ENCODE measurements at places on chromosomes 3 and 15.

- DNase-seq: no peak
Observed at GRCh38 chr15:92981333-92981732, 81.2 kb downstream of the CHD2 start.

- no peak for DNase-seq
Observed at GRCh38 chr15:89211678-89212170, 9.7 kb downstream of the RLBP1 start.

GRCh38 chr15:44804298-44805046 lies 68.1 kb downstream of the TRIM69 start:
- no peak for DNase-seq

- no peak for DNase-seq
Observed at GRCh38 chr15:78944202-78944625, 632 bp downstream of the CTSH start.

- DNase-seq: no peak
Observed at GRCh38 chr3:65894126-65894525, 144.6 kb downstream of the MAGI1 start.

DNA sequence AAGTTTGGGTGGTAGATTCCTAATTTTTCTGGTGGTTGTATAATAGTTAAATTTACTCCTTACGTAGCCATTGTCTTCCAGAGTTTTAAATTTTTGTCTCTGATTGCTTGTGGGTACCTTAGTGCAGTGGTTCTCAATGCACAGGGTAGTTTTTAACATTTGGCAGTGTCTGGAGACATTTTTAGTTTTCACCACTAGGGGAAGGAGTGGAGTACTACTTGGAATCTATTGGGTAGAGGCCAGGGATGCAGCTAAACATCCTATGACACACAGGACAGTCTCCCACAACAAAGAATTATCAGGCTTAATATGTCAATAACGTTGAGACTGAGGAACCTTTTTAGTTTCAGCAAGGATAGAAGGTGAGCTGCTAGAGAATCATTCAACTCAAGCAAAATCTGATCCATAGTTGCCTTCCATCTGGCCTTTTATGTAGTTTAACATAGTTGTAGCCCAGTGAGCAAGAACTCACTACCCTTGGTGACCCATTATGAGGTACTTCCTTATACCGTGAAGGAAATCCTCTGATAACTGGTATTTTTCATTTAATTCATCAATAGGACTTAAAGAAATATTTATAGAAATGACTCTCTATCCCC lies 8.6 kb upstream of the STX19 start:
- DNase-seq: no peak

DNA sequence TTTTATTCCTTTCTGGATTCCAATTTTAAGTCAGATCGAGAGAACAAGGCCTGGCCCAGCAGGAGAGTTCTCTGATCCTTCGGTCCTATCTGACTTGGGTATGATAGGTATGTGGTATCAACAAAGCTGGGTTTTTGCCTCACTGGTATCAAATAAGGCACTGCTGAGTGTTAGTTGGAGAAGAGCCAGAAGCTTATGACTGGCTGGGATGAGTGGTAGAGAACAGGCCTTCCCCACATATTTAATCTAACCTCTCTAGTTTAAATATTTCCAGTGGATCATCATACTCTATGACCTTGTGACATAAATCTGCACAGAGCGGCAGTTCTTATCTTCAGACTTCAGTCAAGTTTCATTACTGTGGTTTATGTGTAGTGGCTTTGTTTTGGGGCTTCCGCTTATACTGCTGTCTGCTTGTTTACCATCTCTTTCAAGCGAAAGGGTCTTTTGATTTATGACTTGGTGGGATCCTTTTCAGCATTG lies 164.5 kb downstream of the PTPRG start:
- no peak for DNase-seq

GRCh38 chr3:108420926-108421325 lies 89.5 kb downstream of the MYH15 start:
- DNase-seq: no peak

GRCh38 chr3:152870027-152870426 lies 35.1 kb downstream of the P2RY1 start:
- DNase-seq: no peak

GRCh38 chr3:56720849-56721248 lies 37.8 kb upstream of the TASOR start:
- no peak for DNase-seq

DNA sequence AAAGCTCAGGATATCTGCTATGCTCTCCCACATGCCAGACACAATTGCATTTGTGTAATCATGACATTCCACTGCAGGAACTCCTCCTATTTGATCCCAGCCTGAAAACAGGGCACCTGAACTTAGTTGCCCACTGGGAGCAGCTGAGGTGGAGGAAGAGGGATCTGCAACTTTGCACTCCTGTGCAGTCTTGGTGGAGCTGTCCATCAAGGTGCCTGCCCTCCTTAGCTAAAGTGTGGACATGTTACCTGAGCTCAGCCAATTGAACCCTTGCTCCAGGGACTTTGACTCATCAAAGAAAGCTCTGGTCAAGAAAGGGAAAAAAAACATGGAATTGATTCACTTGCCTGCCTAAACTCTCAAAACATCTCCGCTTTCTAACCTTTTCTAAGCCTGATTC lies 33.3 kb upstream of the TUBGCP5 start:
- no peak for DNase-seq

GRCh38 chr3:109803274-109803673 lies 465.9 kb upstream of the DPPA4 start:
- no peak for DNase-seq

GRCh38 chr3:130425484-130425883 lies 80.0 kb downstream of the COL6A5 start:
- DNase-seq: no peak

DNA sequence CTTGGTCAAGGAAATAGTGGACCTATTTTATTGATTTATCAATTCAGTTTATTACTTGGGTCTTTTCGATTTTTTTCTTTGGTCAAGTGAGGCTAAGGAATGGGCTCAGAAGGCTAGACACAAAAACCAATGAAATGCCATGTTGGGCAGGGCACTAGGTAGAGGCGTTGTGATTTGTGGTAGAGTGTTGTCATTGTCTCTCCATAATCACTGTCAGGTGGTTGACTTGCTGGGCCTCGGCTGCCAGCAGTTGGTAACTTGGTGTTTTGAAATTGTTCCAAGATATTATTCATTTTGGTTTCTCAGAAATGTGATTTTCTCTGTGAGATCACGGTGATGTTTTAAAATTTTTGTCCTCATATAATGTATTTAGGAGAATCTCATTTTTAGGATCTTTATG lies 173.6 kb downstream of the KLHL25 start:
- DNase-seq: no peak

DNA sequence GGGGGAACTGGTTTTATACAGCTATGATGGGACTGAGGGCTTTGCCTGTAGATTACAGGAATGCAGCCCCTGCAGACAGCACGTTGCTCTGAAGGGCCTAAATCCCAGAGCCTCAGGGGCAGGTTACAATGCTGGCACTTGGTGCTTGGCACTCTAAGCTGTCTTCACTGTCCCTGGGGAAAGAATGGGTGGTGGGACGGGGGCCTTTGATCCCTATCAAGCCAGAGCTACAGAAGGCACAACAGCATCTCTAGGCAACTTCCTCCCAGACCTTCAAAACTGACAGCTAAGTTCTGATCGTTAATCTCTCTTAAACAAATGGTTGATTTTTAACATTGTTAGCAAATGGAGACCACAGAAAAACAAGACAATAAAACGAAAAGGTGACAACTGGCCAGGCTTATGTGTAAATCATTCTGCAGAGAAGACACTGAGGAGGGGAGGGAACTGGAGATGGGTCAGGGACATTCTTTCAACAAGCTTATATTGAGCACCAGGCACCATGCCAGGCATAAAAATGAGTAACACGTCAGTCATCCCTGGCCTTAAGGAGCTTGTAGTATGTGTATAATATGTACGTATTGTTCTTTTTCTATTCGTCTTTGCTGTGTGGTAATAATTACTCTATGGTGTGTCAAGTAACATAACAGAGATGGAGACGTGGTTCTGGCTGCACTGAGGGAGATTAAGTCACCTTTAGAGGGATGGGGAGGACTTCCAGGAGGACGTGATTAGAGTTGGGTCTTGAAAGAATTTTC lies 49.1 kb downstream of the CA12 start:
- no peak for DNase-seq

DNA sequence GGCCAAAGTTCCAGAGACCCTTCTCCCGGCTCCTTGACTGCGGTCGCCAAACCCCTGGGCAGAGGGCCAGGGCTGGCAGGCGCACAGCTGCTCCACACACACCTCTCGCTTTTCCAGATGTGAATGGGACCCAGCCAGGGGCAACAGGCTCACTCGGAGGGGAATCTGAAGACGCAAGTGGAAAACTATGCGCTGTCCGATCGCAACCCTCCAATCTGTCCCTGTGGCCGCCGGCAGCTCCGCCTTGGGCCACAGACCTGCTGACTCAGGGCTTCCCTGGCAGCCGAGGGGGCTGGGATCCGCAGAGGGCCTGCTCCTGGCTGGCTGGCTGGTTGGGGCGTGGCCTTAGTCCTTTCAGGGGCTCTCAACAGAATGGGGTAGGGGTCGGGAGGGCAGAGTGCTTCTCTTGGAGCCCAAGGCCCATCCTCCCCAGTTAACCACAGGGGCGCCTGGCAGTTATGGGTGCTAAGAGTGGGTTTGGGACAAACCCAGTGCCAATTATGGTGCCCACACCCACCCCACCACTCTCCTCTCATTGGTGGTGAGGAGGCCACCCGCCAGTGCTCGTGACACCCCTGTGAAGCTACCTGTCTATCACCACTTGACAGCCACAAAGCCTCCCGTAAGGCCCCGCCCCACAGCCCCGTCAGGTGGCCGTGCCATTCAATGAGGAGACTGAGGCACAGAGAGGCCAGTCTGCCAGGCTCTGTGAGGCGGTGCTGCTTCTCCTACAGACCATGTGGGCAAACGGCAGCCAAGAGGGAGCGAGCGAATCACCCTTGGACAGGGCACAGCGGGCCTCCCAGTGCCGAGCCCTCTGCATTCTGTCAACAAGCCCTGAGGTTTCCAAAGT lies 53.8 kb downstream of the IQSEC1 start:
- no peak for DNase-seq

GRCh38 chr3:188339410-188340295 lies 185.7 kb downstream of the LPP start:
- DNase-seq: no peak

DNA sequence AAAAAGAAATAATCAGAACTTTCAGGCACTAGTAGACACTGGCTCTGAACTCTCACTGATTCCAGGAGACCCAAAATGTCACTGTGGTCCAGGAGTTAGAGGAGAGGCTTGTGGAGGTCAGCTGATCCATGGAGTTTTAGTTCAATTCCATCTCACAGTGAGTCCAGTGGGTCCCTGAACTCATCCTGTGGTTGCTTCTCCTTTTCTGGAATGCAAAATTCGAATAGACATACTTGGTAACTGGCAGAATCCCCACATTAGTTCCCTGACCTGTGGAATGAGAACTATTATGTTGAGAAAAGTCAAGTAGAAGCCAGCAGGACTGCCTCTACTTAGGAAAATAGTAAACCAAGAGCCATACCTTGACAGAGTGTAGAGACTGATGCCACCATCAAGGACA lies 87.3 kb upstream of the OXTR start:
- DNase-seq: no peak

DNA sequence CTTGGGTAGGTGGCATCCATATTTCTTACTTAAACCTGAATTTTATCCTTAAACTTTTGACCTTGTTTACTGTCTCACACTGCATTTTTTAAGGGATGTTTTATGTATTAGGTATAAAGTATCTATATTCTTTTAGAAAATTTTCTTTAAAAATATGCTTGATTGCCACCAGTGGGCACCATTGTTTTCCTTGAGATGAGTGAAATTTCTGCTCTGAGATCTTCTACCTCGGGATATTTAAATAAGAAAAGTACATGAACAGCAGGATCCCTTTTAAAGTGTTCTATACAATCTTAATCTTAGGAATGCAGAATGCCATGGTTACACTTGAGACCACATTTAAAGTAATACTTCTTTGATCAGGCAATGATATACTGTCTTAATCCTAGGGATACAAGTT lies 108.7 kb downstream of the SLMAP start:
- DNase-seq: no peak

- no peak for DNase-seq
Observed at GRCh38 chr15:78950343-78950742, 5.5 kb upstream of the CTSH start.

- no peak for DNase-seq
Observed at GRCh38 chr3:16257309-16257708, 7.4 kb downstream of the DPH3 start.

DNA sequence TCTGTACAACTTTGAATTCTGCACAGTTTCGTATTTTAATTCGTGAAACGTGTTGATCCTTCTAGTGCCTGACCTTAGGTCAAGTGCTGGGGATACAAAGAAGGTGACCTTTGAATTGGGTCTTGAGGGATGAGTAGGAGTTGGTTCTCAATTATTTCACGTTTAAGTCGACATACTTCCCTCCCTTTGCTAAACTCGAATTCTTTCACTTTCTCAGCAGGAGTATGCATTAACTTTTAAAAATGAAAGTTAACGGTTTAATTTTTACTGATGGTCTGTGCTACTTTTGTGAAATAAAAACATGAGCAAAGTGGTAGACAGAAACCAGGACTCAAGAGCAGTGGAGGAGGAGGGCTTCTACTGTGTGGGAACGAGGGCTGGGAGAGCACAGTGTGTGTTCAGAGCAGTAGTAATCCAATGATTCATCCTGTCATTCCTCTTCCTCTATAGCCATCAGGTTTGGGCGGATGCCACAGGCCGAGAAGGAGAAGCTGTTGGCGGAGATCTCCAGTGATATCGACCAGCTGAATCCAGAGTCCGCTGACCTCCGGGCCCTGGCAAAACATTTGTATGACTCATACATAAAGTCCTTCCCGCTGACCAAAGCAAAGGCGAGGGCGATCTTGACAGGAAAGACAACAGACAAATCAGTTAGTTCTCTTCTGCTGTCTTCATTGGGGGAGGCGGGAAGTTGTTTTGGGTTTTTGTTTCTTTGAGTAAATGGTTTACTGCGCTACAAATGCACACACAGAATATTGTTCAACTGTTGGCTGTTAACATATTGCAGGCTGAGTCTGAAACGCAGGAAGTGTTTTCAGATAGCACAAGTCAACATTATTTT lies 78.6 kb upstream of the TSEN2 start:
- DNase-seq: no peak

GRCh38 chr3:117822416-117822815 lies 1112.8 kb downstream of the TUSC7 start:
- DNase-seq: no peak

GRCh38 chr3:65758876-65759598 lies 279.7 kb downstream of the MAGI1 start:
- DNase-seq: no peak

- no peak for DNase-seq
Observed at GRCh38 chr3:54668236-54668635, 259.6 kb downstream of the LRTM1 start.

- DNase-seq: no peak
Observed at GRCh38 chr15:58631319-58631718, 118.2 kb downstream of the ADAM10 start.

DNA sequence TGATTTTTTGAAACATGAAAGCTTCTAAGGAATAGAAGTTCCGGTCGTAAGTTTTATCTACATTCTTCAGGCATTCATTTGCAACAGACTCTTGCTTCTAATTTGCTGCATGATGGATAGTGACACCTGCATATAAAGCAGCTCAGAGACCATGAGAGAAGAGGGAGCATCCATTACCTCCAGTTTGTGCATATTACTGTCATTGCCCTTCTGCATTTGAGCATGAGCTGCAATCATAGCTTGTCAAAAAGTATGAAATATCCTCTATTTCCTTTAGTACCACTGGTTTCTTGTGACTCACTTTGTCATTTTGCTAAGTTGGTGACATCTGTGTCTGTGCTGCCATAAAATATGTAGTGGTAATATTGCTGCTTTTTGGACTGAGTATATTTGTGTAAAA lies 160.1 kb upstream of the STAC start:
- no peak for DNase-seq

All from activated CD4-positive, CD25-positive, alpha-beta regulatory T cell treated with anti-CD3 and anti-CD28 coated beads, Interleukin-2, amount 50 U/mL, for 16 hours (primary cell).